ENCODE measurements at places on chromosomes 6 and 20. TPM values are rescaled to one million over a fixed set of nuclear protein-coding genes. Genes with fewer than 3 reads are reported as not detected.
A peak's percentile ranks its signal among the peaks of the same experiment; 100 is the strongest.

The APOM gene
- total RNA-seq = 1.5 TPM

The ZKSCAN8 gene
- 37.4 TPM for total RNA-seq

The FLRT3 gene
- 5.7 TPM for total RNA-seq

The OPN5 gene
- not detected for total RNA-seq

The ARMH2 gene
- total RNA-seq = 0.54 TPM

GRCh38 chr20:49346682-49347081 lies 68.8 kb upstream of the ZNFX1 start:
- no peak overlapping the region for H3K4me3 ChIP-seq
- H3K4me1 ChIP-seq = peaks cover 5% of the 10 kb centered on the region
- H3K36me3 ChIP-seq = no peaks in the 10 kb centered on the region
- peaks cover 5% of the 10 kb centered on the region for H3K27me3 ChIP-seq
- no peak overlapping the region for H3K27ac ChIP-seq
- DNase-seq = no peak

DNA sequence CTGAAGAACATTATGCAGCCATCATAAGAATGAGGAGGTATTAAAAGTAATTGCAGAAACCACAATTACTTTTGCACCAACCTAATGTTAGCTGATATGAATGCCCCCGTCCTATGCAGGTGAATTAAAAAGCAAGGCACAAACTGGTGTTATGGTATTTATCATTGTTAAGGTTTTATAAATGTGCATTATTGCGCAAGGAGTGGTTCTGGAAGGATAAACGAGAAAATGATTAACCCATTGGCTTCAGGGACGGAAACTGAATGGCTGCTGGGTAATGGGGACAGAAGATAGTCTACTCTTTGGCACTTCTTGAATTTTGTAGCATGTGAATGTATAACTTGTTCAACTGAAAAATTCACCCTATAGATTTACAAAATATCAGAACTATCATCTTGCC lies 148.6 kb upstream of the SALL4 start:
- H3K4me3 ChIP-seq = no peak overlapping the region
- no peaks in the 10 kb centered on the region for H3K4me1 ChIP-seq
- DNase-seq = no peak
- peaks cover 2% of the 10 kb centered on the region for H3K27me3 ChIP-seq

GRCh38 chr6:2622671-2623070 lies 128.1 kb downstream of the MYLK4 start:
- no peak for DNase-seq
- H3K4me1 ChIP-seq = peaks cover 2% of the 10 kb centered on the region
- H3K36me3 ChIP-seq = no peaks in the 10 kb centered on the region
- no peaks in the 10 kb centered on the region for H3K27me3 ChIP-seq
- no peak overlapping the region for H3K27ac ChIP-seq

- no peaks in the 10 kb centered on the region for H3K27me3 ChIP-seq
- H3K27ac ChIP-seq = no peak overlapping the region
- H3K4me1 ChIP-seq = peaks cover 9% of the 10 kb centered on the region
- no peaks in the 10 kb centered on the region for H3K36me3 ChIP-seq
- no peak overlapping the region for H3K4me3 ChIP-seq
Observed at GRCh38 chr6:2931970-2932748, 29.1 kb upstream of the SERPINB9 start.

- no peak for DNase-seq
- H3K27ac ChIP-seq = no peak overlapping the region
- H3K27me3 ChIP-seq = no peaks in the 10 kb centered on the region
- no peak overlapping the region for H3K4me3 ChIP-seq
- peaks cover 5% of the 10 kb centered on the region for H3K4me1 ChIP-seq
- no peaks in the 10 kb centered on the region for H3K36me3 ChIP-seq
Observed at GRCh38 chr6:2854396-2854982, 12.8 kb upstream of the SERPINB1 start.

DNA sequence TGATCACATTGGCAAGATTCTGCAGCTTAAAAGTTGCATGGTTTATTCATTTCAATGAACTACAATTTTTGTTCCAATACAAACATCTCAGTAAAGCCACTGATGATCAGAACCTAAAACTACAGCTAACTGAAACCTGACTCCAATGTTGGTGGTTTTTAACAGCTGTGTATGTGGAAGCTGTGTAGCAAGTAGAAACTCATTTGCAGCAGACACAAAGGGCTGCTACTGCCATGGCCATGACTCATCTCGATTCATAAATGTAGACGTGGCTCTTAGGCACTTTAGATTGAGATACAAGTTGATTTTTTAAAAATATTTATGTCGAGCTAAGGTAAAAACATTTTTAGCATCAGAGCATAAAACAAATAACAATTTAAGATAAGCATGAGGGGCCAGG lies 19.5 kb upstream of the MAP3K4 start:
- no peak overlapping the region for H3K27ac ChIP-seq
- no peaks in the 10 kb centered on the region for H3K36me3 ChIP-seq
- peaks cover 25% of the 10 kb centered on the region for H3K4me1 ChIP-seq
- H3K4me3 ChIP-seq = no peak overlapping the region
- DNase-seq = no peak

- no peak overlapping the region for H3K27ac ChIP-seq
- H3K27me3 ChIP-seq = peaks cover 3% of the 10 kb centered on the region
- peak; percentile 76 for DNase-seq
- no peaks in the 10 kb centered on the region for H3K36me3 ChIP-seq
- H3K4me1 ChIP-seq = peaks cover 2% of the 10 kb centered on the region
- peak overlapping the region; percentile 78 for H3K4me3 ChIP-seq
Observed at GRCh38 chr20:50172347-50173013, 18.1 kb upstream of the CEBPB start.

DNA sequence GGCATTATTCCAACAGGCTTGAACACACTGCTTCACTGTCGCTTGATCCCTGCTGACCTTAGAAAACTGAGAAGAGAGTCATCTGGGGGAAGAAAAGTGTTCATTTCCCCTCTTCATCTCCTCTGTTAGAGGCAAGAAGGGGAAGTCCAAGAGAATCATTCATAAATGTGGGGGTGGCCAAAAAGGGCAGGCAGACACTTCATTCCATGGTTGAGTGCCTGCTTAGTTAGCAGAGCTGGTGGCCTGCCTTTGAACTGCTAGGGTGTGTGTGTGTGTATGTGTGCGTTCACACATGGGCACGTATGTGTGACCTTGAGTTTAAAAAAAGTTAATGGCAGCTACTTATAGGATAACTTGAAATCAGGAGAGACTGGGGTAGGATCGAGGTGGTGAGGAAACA lies 39.4 kb upstream of the RFPL4B start:
- no peak overlapping the region for H3K27ac ChIP-seq
- no peak for DNase-seq
- no peaks in the 10 kb centered on the region for H3K36me3 ChIP-seq
- no peak overlapping the region for H3K4me3 ChIP-seq

DNA sequence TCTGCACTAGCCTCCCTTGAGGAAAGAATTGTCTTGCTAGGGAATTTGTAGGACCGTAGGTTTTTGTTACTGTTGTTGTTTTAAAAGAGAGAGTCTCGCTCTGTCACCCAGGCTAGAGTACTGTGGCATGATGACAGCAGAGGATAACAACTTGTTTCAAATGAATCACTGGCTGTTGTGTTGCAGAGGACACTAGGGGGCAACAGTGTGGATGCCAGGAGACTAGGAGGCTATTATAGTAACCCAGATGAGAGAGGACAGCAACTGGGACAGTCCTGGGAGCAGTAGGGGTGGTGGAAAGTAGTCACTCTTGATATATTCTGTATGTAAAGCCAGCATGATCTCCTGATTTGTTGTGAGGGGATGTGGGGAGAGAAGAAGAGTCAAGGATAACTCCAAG lies 41.8 kb upstream of the LAMA4 start:
- peaks cover 4% of the 10 kb centered on the region for H3K4me1 ChIP-seq
- H3K27me3 ChIP-seq = peaks cover 2% of the 10 kb centered on the region
- no peak for DNase-seq
- no peak overlapping the region for H3K27ac ChIP-seq
- H3K36me3 ChIP-seq = no peaks in the 10 kb centered on the region

Data from glutamatergic neuron (in vitro differentiated cells).